ENCODE measurements at places on chromosomes 7 and 10.

- no peak for DNase-seq
Observed at GRCh38 chr7:73972614-73973013, 55.4 kb upstream of the ELN start.

GRCh38 chr10:79488870-79489269 is 23.5 kb upstream of the EIF5AL1 start:
- no peak for DNase-seq

- DNase-seq = no peak
Observed at GRCh38 chr10:11331726-11332125, 279.7 kb downstream of the USP6NL start.

- DNase-seq = no peak
Observed at GRCh38 chr10:11616021-11616420, 4.6 kb upstream of the USP6NL start.

GRCh38 chr7:105376908-105377533 is 11.7 kb downstream of the SRPK2 start:
- no peak for DNase-seq

GRCh38 chr10:6729861-6730344 is 149.8 kb upstream of the PRKCQ start:
- DNase-seq = no peak

- DNase-seq = no peak
Observed at GRCh38 chr7:7329326-7329725, 147.0 kb downstream of the C1GALT1 start.

GRCh38 chr10:114603303-114603702 is 54.8 kb downstream of the ABLIM1 start:
- DNase-seq = no peak

Measured in nephron progenitor cell (in vitro differentiated cells).